ENCODE measurements at places on chromosomes 3 and 15. TPM values are rescaled to one million over a fixed set of nuclear protein-coding genes. Genes with fewer than 3 reads are reported as not detected.

DNA sequence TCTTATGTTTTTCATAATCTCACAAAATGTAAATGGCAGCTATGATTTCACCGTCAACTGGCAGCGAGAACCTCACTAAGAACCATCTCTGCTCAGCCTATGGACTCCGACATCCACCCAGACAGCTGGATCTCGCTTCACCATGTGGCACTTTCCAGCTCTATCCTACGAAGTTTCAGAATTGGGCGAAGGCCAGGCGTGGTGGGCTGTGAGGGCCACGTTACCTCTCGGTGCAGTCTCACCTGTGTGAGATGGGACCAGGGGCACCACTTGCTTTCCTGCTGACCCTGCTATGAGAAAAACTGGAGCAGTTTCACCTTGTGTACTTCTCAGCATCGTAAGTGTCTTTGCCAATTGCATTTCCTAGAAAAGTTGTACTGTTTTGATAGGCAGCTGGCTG lies 32.3 kb downstream of the CHDH start:
- DNase-seq, result no peak

GRCh38 chr3:17967111-17967510 lies 224.7 kb upstream of the TBC1D5 start:
- no peak for DNase-seq

ZNF662 gene
- polyA plus RNA-seq, result 29.1 TPM

- DNase-seq, result no peak
Measured at GRCh38 chr3:190642016-190642415, 128.1 kb downstream of the IL1RAP start.

DNA sequence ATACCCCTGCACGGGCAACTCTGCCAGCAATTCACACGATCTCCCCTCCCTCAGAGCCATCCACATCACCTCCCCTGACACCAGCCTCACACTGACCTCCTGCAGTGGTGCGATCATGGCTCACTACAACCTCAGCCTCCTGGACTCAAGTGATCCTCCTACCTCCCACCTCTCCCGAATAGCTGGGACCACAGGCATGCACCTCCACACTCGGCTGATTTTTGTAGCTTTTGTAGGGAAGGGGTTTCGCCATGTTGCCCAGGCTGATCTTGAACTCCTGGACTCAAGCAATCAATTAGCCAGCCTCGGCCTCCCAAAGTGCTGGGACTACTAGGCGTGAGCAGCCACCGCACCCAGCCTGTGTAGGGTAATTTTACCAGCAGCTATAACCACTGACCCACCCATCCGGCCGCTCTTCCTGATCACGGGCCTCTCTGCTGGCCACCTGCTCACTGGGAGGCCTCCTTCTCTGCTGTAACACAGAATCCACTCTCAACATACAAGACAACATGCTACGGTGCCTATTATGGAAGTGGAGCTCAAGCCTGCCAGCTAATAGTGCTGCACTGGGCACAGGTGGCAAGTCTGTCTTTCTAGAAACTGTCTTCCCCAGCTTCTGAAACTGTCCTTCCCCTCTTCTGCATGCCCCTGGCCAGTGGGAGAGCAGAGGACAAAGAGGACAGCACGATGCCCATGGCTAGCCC lies 4.6 kb downstream of the GP9 start:
- no peak for DNase-seq

- DNase-seq, result no peak
Measured at GRCh38 chr15:29651476-29652233, 170.6 kb downstream of the TJP1 start.

DNA sequence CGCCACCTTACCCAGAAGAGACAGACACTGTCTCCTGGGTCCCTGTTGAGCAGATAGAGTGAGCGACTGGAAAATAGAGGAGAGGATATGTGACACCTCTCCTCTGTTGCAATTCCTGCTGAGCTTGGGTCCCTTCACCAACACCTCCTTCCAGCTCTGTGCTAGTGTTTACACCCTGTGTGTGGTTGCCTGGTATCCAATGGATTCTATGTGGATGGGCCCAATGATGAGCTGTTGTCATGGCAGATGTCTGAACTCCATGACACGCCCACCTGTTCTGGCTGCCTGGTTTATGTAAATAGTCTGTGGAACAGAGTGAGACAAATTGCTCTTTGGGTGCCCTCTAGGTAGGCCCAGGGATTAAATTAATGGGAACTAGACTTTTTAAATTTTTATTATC lies 23.7 kb downstream of the RBM5 start:
- no peak for DNase-seq

DNA sequence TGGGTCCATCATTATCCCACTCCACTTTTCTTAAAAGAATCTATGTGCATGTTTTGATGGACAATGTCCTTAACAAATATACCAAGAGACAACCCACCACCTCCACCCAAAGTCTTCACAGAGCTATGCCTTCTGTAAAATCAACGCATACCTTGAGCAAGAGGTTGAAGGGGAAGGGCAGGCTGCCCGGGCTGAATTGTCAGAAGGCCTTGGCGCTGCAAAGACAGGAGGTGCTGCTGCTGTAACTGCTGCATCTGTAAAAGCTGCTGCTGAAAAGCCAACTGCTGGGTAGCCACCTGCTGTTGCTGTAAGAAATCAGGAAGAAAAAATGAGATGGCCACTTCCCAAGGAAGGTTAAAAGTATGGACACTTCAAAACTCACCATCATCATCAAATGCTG lies 536.7 kb downstream of the FOXP1 start:
- DNase-seq, result no peak

DNA sequence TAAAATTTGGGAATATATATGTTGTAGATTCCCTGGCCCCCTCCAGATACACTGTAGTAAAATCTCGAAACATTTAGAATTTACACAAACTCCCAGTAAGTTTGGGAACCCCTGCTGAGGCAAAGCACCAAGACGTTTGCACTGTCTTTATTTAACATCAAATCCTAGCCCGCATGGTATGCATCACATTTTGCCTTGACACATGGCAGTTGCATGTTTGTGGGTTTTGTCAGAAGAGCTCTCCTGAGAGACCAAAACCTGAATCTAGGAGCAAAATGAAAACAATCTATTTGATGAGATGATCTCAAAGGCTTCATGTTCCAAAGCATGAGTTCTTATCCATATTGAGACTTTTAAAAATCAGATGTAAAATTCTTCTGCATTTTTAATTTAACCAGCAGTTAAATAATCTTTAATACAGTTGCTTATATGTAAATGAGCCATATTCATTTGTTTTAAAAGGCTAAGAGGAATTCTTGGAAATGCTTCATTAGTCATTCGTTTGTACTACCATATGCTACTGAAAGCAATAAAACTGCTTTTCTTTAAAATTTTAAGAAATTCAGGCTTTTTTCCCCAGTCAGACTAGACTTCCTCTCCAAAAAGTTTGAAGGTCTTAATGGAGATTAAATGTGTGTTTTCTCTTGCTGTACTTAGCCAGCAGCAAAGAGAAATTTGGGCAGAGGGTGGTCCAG lies 105.2 kb upstream of the BOC start:
- no peak for DNase-seq

DNA sequence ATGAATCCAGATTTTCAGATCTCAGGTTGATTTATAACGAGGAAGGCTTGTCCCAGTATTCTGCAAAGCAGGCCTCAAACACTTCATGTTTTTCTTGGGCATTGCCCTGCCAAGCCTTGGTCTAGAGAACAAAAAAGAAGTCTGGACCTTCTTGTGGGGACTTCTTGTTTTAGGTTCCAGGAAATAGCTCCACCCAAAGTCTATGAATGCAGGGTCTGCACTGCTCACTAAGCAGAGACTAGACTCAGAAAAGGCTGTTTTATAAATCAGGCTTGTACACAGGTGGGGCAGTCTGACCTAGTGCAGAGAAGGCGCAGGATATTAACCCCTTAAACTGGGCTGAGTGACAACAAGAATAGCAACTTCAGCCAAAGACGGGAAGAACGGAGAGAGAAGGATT lies 44.3 kb downstream of the GLB1 start:
- DNase-seq, result no peak

DNA sequence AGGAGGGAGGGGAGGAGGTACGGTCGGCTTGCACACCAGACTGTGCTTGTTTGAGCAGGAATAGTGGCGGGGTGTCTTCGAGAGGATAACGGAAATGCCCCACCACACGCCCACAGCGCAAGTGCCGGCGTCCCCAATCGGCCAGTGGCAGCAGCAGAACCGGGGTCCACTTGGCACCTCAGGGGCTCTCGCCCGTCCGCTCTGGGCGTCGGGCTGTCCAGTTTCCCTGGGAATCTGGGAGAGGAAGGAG lies 53.7 kb downstream of the CCDC54 start:
- DNase-seq, result peak; percentile 31

- no peak for DNase-seq
Measured at GRCh38 chr15:42707068-42707467, 29.9 kb downstream of the CDAN1 start.

AMIGO3 gene
- 1.5 TPM for polyA plus RNA-seq

GRCh38 chr15:78140292-78140691 lies 8.9 kb upstream of the IDH3A start:
- no peak for DNase-seq

- DNase-seq, result no peak
Measured at GRCh38 chr3:50297896-50298725, 1.1 kb downstream of the HYAL3 start.

- no peak for DNase-seq
Measured at GRCh38 chr15:79296583-79296982, 14.1 kb downstream of the ANKRD34C start.

DNA sequence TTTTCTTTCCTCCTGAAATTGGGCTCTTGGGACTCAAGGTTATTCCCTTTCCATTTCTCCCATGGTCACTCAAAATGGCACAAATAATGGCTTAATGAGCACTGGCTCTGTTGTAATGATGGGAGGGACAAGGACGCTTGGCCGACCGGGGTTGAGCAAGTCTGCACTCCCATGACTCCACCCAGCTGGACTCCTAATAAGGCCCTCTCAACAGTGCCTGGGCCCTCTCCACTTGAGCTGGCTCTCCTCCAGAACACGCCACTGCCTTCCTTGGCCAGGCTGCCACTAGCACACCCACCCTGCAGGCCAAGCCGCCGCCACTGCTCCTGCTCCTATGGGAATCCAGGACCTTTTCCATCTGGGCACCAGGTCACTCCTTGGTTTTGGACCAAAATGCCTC lies 42.3 kb downstream of the ADCY5 start:
- no peak for DNase-seq

DNA sequence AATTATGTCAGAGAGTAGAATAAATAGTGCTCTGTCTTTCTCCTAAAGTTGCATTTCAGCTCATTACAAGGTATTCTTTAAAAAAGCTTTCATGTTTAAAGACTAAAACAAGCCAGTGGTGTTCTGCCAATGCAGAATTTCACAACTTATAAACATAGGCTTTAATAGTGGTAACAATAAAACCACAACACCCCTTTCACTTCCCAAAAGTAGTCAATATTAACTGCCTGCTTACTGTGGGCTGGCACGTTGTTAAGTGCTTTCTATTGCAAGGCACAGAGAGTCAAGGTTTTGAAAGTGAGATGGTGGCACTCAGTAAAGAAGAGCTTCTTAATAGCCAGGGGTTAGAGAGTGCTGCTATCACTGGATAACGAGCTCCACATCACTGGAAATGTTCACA lies 8.4 kb upstream of the RTP1 start:
- no peak for DNase-seq

- no peak for DNase-seq
Measured at GRCh38 chr3:170486398-170486797, 67.7 kb downstream of the CLDN11 start.

DNA sequence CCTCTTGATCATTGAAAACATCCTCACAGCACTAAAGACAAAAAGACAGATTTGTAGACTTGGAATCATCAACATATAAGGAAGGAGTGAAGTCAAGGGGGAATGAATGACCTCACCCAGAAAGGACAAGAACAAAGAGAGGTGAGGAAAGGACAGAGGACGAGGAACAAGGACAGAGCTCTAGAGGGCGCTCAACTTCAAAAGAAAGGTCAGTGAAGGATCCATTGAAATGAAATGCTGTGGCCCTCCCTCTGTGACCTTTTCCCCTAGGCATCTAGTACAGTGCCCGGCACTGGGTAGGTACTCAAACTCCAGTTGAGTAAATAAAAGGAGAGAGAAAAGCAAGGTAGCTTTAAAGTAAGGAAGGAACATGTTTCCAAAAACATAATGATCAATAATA lies 2.6 kb downstream of the ATP8B4 start:
- no peak for DNase-seq

NR2E3 gene
- polyA plus RNA-seq, result 0.43 TPM

GOLGA8G gene
- polyA plus RNA-seq, result 0.31 TPM

SLC12A1 gene
- polyA plus RNA-seq, result 407 TPM

DNA sequence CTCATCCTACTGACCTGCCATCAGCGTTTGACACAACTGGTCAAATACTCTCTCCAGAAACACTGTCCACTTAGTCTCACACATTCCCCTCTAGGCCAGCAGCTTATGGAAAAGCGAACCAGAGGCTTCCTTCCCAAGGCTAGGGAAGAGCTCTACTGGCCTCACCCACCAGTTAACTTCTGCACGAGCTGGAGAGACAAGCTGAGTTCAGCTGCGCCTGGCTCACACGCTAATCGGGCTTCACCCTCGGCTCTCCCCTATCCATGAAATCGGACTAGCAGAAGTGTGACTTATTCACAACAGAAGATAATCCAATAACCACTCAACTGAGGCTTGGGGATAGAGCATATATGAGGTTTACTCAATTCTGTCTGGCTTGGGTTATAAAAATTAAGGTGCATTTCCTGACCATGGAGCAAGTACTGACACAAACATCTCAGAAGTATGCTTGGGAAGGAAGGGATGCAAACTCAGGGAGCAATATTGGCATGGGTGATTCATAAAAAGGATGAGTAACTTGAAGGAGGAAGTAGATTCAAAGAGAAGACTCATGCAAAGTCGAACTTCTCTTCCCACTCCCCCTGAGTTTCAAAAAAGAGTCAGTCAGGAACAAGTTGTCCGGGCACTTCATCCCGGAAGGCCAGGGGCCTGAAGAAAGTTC lies 73.1 kb downstream of the XXYLT1 start:
- no peak for DNase-seq

- no peak for DNase-seq
Measured at GRCh38 chr3:149933008-149933407, 37.7 kb downstream of the PFN2 start.

- DNase-seq, result no peak
Measured at GRCh38 chr15:62603742-62604141, 438.7 kb upstream of the C2CD4B start.

DNA sequence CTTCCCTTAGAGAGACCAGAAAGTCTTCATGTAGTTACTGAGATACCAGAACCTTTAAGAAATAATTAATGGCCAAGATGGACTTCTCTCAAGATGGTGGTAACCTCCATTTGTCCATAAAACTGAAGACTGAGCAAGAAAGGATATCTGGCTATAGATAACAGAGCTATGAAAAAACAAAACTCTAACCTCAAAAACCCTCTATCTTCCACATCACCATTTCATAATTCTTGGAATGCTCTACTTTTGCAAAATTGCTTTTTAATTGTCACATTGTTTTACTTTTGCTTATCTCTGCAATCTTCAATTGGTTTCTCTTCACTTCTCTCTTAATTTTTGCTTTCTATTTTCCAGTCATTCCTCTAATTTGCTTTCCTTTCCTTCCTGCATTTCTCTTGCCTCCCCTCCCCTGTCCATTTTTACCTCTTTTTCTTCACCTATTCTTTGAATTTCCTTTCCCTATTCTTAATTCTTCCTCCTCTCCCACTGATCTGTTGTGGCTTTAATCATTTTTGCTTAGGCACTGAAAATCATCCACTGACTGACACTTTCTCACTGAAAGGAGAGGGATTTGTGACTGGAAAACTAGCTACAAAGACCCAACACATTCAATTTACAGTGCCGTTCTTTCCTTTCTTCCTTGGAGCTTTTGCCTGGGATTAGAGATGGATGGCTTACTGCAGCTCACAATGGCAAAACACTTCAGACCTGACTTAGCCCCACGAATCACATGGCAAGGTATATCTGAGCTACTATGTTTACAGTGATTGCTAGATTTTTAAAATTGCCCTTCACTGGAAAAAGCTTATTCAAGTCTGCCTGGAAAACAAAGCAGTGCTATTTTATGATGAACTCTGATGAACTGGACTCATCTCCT lies 242.8 kb downstream of the CHST2 start:
- no peak for DNase-seq

ST3GAL6 gene
- polyA plus RNA-seq, result 15.5 TPM

DISP2 gene
- 0.78 TPM for polyA plus RNA-seq

Data from left renal pelvis (tissue), 4 donors.